ENCODE measurements at places on chromosomes 2 and 18.
A peak's percentile ranks its signal among the peaks of the same experiment; 100 is the strongest.

GRCh38 chr2:154713675-154714074 lies 15.2 kb downstream of the KCNJ3 start:
- DNase-seq: no peak

- no peak for DNase-seq
These were observed 171.4 kb downstream of the ZNF804A start for GRCh38 chr2:184769686-184770085.

DNA sequence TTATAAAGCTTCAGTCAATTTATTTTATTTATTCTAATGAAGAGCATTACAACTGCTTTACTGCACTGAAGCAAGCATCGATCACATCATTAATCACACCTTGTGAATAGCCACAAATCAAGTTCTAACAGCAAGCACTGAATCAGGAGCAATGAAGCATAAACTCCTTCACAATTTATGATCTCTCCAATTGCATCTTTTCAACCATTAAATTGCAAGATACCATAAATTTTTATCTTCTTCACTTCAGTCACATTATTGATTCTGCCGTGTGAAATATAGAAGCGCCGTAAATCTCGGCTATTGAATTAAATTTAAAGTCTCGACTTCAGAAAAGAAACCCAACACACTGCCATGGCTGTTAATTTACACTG lies 298.7 kb downstream of the CDCA7 start:
- DNase-seq: no peak

DNA sequence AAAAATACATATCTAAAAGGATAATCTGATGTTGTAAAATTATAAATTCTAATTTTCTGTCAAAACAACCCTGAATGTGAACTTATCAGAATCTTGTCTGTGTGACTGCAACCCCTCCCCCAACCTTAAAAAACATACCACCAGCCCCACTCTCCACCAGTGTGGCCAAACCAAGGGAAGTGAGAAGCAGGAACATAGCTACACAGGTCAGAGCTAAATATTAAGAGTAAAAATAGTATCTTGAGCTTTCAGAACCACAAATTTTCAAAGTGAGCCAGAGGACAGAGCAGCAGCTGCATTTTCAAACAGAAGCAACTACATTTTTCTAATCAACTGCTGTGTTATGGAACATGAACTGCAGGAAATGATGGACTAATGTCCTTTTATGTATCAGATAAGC lies 156.7 kb downstream of the SLC4A10 start:
- DNase-seq: no peak

DNA sequence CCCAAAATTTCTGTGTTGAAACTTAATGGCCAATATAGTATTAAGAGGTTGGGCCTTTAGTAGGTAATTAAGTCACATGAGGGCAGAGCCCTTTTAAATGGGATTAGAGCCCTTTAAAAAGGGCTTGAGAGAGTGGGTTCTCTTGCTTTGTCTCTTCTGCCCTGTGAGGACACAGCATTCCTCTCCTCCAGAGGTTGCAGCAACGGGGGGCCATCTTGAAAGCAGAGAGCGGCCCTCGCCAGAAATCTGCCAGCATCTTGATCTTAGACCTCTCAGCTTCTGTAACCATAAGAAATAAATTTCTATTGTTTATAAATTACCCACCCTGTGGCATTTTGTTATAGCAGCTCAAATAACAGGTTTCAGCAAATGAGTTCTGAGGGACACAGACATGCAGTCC lies 305.0 kb upstream of the LRP1B start:
- DNase-seq: no peak

GRCh38 chr2:41101281-41101680 lies 649.4 kb upstream of the SLC8A1 start:
- DNase-seq: no peak

DNA sequence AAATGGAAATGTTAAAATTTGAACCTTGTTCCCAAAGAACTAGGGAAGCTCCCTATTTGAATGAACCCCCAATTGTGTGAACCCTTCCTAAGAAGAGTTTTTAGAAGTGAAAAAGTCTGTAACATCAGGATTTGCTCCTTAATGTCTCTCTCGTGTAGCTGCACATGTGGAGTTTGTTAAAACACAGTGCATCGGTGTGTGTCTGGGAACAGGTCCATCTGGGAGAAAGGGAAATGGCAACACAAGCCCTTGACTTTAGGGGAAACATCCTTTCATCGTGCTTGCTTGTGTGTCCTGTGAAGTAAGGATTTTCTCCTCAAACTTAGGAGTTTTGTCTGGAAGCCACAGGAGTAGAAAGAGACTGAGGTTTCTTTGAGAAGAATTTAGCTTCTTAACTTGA lies 203.9 kb downstream of the PRKCE start:
- DNase-seq: no peak

- no peak for DNase-seq
These were observed 143.9 kb downstream of the CTIF start for GRCh38 chr18:48682768-48683167.

- peak; percentile 91 for DNase-seq
These were observed 285.6 kb downstream of the AGAP1 start for GRCh38 chr2:235779444-235779896.

DNA sequence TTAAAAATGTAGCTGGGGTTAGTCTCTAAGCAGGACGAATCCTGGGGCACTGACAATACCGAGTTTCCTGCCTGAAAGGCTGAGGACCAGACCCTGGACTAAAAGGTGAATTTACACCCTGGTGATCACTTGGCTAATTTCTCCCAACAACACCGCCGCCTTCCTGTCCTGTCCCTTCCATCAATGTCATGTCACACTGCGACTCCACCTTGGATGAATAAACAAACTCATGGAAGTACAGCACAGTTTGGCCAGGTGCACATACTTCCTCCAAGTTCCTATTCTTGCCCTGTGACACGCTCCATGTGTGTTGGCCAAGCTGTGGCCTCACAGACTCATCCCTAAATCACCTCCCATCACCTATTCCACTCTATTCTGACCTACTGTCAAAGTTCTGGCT lies 15.9 kb upstream of the GALM start:
- no peak for DNase-seq

DNA sequence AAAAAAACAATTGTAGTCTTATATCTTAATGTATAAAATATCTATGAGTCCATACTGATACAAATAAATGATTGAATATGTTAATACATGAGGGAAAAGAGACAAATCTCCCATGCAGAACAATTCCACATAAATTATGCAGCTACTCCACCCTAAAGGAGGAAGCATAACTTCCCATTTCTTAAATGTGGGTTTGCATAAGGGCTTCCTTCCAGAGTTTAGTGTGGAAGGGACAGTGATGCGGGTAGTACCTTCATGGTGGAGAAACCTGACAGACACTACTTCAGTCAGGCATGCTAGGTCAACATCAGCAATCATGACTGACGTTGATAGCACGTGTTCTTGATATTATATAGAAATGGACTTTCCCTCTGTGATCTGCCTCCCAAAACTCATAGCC lies 146.9 kb upstream of the STON1 start:
- DNase-seq: no peak

DNA sequence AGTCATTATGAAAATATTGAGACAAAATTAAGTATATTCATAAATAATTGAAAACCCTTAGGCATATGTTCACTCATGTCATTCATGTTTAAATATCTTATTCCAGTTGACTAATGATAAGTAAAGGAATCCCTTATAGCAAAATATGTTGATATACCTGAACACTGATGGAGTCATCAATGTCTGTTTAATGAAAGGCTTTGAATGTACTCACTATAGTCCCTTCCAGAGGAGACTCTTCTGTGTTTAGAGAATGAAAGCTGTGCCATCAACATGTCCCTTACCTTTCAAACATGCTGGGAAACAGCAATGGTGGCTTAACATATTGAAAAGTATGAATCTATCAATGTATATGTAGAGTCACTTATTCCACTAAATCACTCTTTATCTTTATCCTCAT lies 242.9 kb downstream of the KCNJ3 start:
- DNase-seq: no peak

DNA sequence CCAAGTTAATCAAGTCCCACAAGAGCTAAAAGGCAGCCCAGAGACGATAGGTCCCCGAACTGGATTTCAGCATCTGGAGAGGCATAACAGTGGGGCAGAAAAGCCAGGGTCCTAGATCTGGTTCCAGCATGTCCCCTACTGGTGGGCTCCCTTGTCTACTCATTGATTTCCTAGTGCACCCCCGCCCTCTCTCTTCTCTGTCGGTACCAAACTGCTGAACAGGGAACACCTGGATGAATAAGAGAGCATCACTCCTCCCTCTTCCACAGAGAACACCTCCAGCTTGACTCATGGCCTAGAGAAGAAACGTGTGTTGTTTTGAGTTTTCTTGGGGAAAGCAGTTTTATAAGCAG lies 101.3 kb downstream of the FOXI3 start:
- no peak for DNase-seq

DNA sequence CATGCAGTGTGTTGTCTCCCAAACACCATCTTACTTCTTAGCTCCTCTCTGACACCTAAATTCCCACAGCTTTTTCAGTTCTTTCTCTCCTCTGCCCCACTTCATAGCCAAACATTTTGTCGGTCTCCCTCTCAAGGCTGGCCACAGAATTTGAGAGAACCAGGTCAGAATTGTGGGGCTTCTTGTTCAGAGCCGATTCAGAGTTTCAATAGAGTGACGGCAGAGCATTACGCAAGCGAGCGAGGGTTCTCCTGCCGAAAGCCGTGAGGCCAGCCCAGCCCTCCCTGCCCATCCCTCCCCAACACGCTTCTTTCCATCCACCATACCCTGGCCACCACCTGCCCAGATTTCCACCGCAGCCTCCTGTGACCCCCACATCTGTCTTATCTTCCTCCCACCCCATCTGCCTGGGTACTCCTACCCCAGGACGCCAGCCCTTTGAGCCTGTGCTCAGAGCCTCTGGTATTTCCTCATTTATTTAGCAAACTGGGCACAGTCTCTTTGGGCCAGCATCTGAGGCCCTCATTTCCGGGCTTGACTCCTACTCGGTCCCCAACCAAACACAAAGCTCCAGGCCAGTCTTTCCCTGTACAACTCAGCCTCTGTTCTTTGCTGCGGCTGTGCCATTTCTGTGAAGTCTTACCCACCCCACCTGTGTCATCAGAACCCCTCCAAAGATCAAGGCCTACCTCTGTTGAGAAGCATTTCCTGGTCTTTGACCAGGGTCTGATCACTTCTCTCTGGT lies 70.0 kb upstream of the MAP4K4 start:
- no peak for DNase-seq

DNA sequence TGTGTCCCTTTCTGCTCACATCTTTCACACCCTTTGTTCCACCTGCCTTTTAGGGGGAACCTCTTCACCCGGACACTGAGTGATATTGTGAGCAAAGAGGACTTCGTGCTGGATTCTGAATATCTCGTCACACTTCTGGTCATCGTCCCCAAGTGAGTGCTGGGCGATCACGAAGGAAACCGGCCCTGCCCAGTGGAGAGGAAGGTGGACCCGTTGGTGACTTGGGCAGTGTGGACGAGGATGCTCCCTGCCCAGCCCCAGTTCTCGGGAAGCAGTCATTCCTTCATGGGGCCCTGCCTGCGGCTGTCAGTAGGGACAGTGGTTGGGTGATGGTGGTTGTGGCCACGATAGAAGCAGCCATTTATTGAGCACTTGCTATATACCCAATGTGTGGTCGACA lies 40.8 kb downstream of the PDIA6 start:
- no peak for DNase-seq

GRCh38 chr2:26299471-26300101 lies 46.4 kb upstream of the SELENOI start:
- DNase-seq: peak; percentile 61

- DNase-seq: no peak
These were observed 164.6 kb downstream of the HDAC4 start for GRCh38 chr2:239236043-239236807.

DNA sequence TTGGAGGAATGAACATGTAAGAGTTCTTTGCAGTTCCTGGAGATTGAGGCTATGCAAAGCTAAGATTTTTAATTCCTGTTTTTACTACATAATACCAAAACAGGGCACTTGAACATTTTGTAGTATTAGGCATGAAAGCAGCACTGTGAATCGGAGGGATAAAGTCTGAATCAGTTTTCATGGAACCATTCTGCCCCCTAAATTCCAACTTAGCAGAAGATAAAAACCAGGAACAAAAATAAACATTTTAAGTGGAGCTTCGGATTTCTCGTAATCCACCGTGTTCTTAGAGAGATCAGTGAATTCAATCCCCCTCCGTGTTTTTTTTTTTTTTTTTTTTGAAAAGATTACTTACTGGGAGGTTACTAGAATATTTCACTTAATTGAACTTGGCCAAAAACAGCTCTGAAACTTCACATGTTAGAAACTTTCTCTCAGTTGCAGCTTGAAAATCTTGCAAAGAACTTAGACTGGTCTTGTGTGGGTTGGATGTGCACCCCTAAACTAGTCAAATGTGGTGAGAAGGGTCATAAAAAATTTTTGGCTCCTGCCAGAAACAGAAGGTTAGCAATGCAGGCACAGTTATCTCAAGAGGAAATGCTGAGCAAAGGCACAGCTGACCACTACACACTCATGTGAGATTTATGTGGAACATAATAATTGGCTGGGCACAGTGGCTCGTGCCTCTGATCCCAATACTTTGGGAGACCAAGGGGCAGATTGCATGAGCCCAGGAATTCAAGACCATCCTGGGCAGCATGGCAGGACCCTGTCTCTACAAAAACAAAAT lies 145.4 kb upstream of the RNF152 start:
- no peak for DNase-seq

- no peak for DNase-seq
These were observed 1.5 kb downstream of the HES6 start for GRCh38 chr2:238238311-238238765.

GRCh38 chr2:98869272-98869641 lies 66.8 kb downstream of the CRACDL start:
- DNase-seq: no peak

DNA sequence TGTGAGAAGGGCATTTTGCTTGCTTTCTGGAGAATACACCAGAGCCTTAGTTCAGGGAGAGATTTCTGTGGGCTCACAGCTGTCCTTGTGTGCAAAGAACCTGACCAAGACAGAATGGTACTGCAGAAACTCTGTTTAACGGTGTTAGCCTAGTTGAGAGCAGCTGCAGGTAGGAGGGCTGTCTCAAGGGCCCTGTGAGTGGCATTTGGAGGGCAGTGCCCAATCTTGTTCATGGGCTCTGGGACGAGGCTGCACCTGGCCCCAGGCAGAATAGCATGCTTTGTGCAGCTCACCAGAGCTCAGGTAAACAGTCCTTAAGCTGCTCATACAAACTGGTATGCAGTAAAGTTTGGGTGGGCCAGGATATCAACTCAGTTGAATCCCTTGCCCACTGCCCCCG lies 16.9 kb upstream of the RGPD4 start:
- DNase-seq: no peak

- no peak for DNase-seq
These were observed 529.1 kb upstream of the HNMT start for GRCh38 chr2:137435162-137435561.

- DNase-seq: no peak
These were observed 241.6 kb downstream of the RPIA start for GRCh38 chr2:88933091-88933490.

GRCh38 chr2:191862156-191862775 lies 15.4 kb upstream of the CAVIN2 start:
- no peak for DNase-seq
